Right renal pelvis (tissue), 4 donors: ENCODE measurements at places on chromosomes 2 and 18. TPM values are rescaled to one million over a fixed set of nuclear protein-coding genes. Genes with fewer than 3 reads are reported as not detected.

- peak; percentile 33 for DNase-seq
These were observed 30.7 kb downstream of the METTL4 start for GRCh38 chr18:2540575-2540974.

The DSEL gene
- polyA plus RNA-seq, result 20.8 TPM

DNA sequence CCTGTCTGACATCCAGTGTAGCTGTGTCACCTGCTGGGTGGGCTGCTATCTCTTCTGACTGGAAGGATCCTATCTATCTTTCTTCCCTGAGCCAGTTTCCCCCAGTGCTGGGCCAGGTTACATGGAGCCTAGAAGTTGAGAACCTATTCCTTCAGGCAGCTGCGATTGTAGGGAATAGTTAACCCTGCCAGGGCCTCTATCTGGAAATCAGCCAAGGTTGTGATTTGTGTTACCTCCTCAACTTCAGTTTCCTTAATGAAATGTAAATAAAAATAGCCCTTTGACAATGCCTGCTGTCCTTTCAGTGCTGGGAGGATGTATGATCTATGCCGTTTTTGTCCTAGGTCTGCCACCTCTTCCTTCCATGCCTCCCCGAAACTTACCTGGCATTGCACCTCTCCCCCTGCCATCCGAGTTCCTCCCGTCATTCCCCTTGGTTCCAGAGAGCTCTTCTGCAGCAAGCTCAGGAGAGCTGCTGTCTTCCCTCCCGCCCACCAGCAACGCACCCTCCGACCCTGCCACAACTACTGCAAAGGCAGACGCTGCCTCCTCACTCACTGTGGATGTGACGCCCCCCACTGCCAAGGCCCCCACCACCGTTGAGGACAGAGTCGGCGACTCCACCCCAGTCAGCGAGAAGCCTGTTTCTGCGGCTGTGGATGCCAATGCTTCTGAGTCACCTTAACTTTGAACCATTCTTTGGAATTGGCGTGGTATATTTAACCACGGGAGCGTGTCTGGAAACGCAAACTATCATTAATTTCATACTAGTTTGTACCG lies 36.6 kb downstream of the GORASP2 start:
- DNase-seq, result no peak

GRCh38 chr2:58427572-58428095 lies 186.5 kb upstream of the FANCL start:
- peak; percentile 42 for DNase-seq

The MAPK4 gene
- 8.8 TPM for polyA plus RNA-seq

DNA sequence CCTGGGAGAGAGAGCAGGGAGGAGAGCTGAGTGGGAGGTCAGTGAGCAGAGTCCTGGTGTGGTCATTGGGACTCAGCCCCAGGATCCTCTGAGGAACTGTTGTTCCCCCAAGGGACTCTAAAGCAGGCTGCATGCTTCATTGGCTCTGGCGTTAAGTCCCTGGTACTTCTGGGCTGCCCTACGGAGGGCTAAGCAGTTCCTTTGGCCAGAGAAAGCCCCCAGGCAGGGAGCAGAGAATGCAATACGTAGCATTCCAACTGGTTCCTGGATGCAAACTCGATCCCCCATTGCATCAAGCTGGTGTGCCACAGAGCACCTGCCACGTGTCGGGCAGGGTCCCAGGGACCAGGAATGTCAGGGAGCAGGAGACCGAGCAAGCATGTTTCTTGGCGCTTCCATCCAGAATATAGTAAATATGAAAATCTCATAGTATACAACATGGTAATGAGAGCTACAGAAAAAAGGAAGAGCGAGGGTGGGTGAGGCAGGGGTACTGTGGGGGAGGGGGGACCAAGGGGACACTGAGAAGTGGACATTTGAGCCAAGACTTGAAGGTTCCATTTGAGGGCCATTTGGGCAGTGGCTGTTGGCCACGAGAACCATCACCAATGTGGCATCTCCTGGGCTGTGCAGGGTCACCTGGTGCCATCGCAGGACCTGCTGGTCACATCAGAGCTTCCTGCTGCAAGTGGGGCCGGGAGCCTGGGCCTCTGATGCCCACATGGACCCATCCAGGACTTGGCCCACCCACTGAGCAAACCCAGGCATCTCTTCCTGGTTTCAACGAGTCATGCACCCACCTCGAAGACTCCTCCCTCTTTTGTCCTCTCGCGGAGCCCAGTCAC lies 160.4 kb downstream of the ASB1 start:
- DNase-seq, result no peak

DNA sequence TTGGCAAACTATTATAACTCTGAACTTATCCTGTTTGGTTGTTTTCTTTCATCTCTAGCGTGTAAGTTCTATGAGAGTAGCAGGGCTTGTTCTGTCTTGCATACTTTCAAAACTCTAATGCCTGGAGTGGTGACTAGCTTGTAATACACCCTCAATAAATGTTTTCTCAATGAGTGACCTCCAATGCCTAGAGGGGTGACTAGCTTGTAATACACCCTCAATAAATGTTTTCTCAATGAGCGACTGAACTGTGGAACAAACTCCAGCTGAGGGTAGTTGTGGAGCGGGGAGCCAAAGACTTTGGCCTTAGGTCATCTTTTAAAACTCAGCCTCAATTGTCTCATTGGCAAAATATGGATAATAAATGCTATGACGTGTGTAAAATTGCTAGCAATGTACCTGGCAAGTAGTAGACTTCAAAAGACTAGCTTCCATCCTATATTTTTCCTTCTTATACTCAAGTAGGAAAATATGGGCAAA lies 1.8 kb downstream of the GPD2 start:
- no peak for DNase-seq

DNA sequence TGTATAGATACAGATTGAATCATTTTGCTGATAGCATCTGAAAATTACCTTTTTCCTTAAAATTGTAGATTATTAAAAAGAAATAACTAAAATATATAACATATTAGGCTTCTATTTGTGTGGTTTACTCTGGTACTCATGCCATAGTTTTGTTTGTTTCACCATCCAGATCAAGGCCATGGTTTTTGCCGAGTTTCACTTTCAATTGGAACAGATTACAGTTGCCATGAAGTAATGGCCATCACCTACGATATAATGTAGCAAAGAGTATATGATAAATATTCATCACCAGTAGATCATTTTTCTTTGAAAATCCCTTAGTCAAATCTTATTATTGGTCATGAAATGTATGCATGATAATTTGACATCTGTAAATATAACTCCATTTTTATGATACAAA lies 11.9 kb upstream of the DNAH7 start:
- DNase-seq, result no peak
